ENCODE measurements at places on chromosomes 2 and 18.

GRCh38 chr2:171081649-171082111, 79.0 kb downstream of the TLK1 start:
- DNase-seq = no peak

DNA sequence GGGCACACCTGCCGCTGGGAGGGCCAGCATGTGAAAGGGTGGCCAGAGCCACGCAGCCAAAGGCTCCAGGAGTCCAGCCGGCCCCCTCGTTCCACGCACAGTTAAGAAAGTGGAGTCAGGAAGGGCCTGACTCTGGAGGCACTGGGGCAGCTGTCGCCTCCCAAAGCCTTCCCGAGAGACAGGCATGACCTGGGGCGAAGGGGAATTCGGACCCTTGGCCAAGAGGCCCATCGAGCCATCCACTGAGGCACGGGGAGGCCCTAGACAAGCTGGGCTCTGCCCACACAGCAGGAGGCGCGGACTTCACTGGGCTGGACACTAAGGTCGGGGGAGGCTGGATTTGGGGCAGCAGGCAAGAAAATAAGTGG, 38.5 kb upstream of the SNED1 start:
- DNase-seq = peak; percentile 43

GRCh38 chr18:12283256-12283655, 24.8 kb upstream of the TUBB6 start:
- DNase-seq = peak; percentile 66

GRCh38 chr18:63104868-63105267, 214.7 kb downstream of the BCL2 start:
- DNase-seq = no peak

DNA sequence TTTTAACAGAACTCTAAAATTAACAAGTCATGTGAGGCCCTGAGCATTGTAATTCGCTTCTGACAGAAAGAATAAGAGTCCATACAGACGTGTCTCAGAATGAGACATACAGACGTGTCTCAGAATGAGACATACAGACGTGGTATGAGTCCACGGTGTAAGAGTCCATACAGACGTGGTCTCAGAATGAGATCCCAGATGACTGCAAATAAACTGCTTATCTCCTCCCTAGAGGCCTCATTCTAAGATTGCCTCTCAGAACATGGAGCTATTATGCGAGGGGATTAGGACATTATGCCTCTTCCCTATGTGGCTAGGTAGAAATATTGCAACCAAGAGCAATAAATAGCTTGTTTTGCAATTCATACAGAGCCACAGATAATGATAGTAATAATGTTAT, 63.9 kb downstream of the NEB start:
- no peak for DNase-seq

- DNase-seq = no peak
These were observed 305.9 kb downstream of the HRH4 start for GRCh38 chr18:24766376-24766775.

DNA sequence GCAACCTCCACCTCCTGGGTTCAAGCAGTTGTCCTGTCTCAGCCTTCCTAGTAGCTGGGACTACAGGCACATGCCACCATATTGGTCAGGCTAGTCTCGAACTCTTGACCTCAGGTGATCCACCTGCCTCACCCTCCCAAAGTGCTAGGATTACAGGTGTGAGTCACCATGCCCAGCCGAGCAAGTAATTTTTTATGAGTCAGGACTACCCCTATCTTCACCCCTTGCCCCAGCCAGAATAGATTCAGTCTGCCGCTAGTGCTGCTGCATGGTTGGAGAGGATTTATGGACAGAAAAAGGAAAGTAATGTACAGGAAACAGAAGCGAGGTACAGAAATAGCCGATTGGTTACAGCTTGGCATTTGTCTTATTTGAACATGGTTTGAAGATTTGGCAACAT, 48.9 kb downstream of the BMPR2 start:
- no peak for DNase-seq

DNA sequence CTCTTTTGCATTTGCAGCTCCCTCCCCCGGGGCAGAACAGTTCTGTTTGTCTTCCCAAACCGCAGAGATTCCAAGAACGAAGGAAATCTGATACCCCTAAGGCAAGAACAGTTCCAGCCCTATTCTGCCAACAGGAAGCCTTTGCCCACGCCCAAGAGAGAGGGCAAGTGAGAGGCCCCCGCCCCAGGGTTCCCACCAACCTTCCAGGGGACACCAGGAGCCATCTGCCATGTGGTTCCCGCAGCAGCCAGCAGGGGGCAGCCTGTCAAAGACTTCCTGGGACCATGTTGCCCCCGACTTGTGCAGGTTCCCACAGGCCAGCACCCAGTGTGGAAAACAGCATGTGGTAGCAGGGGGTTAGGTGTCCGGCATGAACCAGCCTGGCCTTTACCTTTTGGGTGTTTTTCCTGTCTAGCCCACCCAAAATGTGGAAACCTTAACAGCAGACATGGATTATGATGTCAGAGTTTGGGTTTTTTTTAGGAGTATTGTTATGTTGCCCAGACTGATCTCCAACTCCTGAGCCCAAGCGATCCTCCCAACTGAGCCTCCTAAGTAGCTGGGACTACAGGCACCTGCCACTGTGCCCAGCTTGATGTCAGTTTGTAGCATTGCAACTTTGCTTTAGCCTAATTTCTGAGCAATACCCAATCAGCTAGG, 21.7 kb upstream of the EFHD1 start:
- peak; percentile 91 for DNase-seq

DNA sequence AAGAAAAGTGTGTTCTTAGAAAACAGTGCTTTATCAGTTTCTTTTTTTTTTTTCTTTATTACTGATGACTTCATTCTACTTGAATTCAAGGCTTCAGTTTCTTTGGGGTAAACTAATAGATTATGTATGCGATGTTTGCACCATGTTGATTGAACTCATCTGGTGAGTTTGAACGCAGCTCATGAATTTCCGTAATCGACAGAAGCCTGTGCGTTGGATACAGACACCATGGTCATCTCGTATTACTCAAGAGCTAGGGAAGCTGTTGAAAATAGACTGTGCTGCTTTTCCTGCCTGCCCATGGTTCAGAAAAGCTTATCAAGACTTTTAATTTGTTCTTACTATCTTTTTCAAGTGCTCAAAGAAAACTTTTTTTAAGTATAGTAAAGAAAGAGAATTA, 185.5 kb upstream of the NRP2 start:
- DNase-seq = no peak

- DNase-seq = no peak
These were observed 106.5 kb downstream of the SEPTIN10 start for GRCh38 chr2:109507217-109507616.

GRCh38 chr2:192413812-192414681, 219.3 kb upstream of the TMEFF2 start:
- no peak for DNase-seq

DNA sequence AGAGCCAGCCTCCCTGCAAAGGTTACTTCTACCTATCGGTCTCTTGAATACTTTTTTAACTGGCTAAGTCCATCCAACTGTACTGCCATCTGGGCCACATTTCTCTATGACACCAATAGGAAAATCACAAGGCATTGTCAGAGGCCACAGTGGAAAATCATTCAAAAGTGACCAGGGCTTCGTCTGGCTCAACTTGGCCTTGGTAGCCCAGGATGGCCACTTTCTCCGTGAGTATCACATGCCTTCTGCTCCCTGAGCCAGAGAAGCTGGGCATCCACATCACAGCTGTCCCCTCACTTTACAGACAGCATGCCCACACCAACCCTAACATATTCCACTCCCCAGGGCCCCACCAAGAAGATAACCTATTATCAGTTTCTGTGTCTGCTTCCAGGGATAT, 5.8 kb downstream of the CIB4 start:
- DNase-seq = peak; percentile 28

All from endodermal cell (in vitro differentiated cells).